Cardiac septum (tissue), 1 donor: ENCODE measurements at places on chromosomes 1 and 21. TPM values are rescaled to one million over a fixed set of nuclear protein-coding genes. Genes with fewer than 3 reads are reported as not detected.

The PADI3 gene
- total RNA-seq, result not detected

The OR2G2 gene
- not detected for total RNA-seq

The ATP1A4 gene
- 1.0 TPM for total RNA-seq

The ZNF593OS gene
- total RNA-seq, result not detected

DNA sequence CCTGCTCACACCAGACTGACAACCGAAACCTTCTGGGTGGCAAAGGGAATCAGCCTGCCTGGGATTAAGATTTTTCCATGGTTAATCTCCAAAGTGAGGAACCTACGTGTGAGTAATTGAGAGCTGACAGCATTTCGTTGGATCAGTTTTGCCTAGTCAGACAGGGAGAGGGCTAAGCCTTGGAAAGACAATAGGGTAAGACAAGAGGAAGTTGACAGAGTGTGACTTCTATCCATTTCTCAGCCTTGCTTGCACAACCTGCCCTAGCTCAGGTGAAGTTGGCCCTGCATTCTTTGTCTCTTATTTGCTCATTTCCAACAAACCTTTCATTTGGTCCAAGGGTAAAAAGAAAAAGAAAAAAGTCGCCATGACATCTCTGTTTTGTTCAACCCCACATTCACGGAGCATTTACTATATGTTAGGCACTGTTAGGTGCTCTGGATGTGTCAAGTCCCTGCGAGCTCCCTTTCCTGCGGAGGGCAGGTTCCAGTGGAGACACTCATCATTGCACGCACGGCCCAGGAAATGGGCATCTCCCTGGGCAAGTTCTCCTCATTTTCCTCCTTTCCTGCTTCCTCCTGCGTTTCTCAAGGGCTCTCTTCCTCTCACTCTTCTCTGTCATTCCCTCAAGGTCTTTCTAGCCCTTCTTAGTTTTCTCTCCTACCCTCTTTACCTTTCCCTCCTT lies 23.3 kb downstream of the KIRREL1 start:
- no peak for DNase-seq

GRCh38 chr1:5198328-5198727 lies 543.9 kb downstream of the AJAP1 start:
- DNase-seq, result no peak

DNA sequence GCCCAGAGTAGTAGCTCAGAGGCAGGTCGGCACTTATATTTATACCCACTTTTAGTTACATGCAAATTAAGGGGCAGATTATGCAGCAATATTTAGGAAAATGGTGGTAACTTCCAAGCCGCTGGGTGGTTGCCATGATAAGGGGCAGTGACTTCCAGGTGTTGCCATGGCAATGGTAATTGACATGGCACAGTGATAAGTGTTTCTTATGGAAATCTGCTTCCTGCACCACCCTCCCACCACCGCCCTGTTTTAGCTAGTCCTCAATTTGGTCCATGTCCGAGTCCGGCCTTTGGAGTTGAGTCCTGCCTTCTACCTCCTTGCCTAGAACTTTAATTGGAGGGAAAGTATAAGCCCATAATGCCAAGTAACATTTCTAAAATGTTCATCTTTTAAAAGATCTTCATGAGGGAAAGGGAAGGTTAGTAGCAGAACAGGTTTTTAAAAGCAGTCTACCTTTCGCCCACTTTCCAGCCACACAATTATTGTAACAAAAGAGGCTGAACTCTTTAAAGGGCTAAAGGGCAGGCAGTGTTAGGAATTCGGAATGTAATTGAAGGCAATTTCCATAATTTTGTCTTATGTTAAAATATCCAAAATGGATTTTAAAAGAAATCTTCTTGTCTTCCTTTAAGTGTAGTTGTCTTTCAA lies 21.7 kb downstream of the ZBTB8B start:
- no peak for DNase-seq

DNA sequence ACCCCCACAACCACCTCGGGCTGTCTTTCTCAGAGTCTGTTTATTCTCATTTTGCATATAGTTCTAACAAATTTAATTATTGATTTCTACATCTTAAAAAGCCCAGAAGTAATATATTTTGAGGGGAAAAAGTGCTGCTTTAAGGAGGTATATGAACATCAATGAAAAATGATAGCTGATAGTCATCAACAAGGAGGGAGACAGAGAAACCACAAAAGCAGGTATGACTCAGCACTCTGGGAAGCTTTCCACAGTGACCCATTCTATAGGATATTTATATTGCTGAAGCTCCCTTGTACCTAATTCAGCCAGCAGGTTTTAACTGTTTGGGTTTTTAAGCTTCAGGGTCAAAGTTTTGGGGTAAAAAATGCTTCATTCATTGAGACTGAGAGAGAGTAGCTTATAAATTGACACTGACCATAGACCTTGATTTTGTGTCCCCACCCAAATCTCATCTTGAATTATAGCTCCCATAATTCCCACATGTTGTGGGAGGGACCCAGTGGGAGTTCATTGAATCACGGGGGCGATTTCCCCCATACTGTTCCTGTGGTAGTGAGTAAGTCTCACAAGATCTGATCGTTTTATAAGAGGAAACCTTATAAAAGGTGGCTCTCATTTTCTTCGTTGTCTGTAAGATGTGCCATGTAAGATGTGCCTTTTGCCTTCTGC lies 27.4 kb downstream of the VANGL1 start:
- no peak for DNase-seq

- DNase-seq, result no peak
Measured at GRCh38 chr1:193115629-193116227, 6.1 kb upstream of the CDC73 start.

DNA sequence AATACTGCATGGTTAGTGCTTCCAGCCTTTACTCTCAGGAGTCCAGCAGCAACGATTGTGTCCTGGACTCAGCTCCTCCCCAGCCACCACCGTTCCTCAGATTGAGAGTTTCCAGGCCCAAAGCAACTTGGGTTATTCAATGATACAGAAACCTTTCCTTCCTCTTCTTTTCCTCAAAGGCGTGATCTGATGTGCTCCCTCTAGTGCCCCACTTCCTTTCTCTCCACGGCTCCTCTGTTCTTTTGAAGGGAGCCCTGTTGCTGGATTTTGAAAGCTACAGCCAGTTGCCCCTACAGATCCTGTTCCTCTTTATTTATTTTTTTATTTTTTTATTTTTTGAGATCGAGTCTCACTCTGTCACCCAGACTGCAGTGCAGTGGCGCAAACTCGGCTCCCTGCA lies 14.1 kb downstream of the CRP start:
- DNase-seq, result no peak
